ENCODE measurements at places on chromosomes 2 and 18. TPM values are rescaled to one million over a fixed set of nuclear protein-coding genes. Genes with fewer than 3 reads are reported as not detected.

IL36B gene
- total RNA-seq, result not detected

CDKL4 gene
- total RNA-seq, result 0.59 TPM

FAM98A gene
- 36.9 TPM for total RNA-seq

SS18 gene
- total RNA-seq, result 92.8 TPM
